ENCODE measurements at places on chromosomes 16 and 17.

GRCh38 chr17:45143767-45144198, 4.5 kb upstream of the HEXIM1 start:
- DNase-seq: no peak

DNA sequence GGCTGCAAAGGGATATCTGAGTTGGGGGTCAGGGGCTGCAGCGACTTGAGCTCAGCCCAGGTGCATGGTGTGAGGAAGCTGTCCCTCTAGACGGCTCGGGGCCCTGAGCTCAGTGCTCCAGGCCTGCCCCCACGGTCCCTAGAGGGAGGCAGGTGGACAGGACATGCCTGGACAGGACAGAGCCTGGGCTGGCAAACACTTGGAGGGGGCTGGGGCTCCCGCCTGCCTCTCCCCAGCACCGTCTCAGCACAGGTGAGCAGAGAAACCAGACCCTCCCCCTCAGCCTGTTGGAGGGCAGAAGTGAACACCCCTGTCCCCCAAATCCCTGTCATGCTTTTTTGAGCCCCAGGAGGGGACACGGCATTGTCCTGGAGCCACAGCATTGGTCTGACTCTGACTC, 11.4 kb upstream of the SLC38A10 start:
- no peak for DNase-seq

DNA sequence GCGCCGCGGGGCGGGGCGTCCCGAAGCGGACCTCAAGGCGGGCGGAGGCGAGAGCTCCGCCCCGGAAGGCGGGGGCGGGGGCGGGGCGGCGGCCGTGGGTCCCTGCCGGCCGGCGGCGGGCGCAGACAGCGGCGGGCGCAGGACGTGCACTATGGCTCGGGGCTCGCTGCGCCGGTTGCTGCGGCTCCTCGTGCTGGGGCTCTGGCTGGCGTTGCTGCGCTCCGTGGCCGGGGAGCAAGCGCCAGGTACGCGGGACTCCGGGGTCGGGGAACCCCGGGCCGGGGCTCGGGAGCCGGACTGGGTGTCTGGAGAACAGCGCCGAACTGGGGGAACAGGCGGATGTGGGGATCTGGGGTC, at the start of gene TNFRSF12A:
Gene TNFRSF12A (plus strand): TSS at position 122 of the 357 bp plus-strand sequence. CDS start 30 bp downstream, at position 152.
- DNase-seq: peak; percentile 68

DNA sequence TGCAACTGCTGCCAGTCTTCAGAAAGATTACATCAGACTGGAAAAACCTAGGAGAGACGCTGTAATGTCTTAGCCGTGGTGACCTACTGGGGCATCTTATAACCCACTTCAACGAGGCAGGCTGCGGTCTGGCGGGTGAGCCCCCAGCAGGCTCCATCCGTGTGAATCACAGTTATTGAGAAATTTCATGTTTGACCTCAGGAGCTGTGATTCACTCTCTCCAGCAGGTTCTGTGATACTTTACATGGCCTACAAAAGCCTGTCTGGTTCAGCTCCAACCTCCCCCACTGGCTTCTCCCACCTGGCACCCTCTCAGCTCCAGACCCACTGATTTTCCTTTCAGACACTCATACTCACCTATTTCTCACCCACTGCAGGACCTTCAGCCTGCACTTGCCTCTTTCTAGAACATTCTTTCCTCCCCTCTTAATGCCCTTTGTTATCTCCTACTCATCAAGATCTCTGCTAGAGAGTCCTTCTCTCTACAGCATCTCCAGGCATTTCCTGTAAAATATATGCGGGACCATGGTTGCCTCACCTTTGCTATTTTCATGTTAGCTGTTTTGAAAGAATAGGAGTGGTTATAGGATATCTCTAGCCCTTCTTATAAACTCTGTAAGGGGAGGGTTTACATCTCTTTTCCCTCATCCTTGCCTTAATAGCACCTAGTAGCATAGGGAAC, 227.9 kb downstream of the MAF start:
- no peak for DNase-seq

GRCh38 chr16:57830890-57831484, 28.7 kb upstream of the KIFC3 start:
- DNase-seq: no peak

DNA sequence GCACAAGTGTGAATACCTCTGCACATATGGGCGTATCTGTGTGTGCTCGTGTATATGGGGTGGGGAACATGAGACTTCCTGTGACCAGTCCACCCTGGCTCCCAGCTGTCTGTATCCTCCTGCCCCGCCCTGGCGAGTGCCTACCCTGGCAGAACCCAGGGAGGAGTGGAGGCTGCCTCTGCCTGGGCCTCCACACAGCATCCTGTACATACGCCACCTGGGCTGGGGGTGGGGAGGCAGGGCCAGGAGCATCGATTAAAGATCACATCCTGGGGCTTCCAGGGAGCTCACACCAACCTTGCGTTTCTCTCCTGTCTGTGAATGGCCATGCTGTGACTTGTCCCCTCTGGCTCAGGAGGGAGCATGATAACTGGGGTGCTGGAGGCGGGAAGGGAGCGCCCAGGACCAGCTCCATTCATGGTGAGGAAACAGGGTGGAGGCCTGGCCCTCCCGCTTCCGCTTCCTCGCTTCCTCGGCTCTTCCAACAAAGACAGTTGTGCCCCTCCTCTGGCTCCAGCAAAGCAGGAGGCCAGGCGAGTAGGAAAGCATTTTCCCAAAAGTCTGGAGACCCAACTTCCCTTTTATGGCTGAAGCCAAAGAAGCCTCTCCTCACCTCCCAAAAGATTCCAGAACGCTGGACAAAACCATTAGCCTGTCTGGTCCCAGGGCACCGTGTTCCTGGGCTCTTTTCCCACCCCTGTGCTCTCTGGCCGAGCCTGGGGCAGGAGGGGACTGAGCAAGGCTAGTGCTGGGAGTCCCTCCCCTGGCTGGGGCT, 22.9 kb downstream of the ADAM11 start:
- no peak for DNase-seq

DNA sequence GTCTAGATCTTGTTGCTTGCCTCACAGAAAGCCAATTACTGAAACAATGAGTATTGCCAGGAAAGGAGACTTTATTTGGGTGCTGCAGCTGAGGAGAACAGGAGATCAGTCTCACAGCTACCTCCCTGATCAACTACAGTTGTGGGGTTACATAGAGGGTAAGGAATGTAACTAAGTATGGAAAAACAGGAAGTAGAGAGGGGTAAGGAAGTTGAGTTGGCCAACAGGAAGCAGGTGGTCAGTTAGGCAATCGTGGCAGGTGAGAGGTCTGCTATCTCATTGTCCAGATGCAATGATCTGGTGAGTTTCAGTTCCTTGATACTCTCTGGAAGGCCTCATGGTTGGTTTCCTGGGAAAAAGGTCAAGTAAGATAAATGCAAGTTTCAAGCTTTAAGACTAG, 333.1 kb upstream of the GOT2 start:
- no peak for DNase-seq

DNA sequence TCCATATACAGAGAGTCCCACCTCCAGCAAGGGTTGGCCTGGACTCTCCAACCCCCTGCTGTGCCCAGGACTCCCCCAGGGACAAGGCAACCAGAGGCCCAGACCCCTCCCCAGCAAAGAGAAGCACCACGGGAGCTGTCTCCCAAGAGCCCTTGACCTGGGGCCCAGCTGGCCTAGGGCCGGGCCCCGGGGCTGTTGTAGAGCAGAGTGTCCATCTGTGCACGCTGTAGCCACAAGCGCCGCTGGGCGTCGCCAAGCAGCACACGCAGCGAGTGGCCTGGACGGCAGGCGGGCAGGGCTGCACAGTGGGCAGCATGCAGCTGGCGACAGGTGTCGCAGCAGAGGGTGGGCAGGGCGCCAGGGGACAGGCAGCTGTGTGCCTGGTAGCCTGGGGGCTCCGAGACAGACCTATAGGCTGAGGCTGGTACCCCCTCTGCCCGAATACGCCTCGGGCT, 4.3 kb downstream of the SPATA2L start:
- peak; percentile 78 for DNase-seq

GRCh38 chr16:56637814-56638750, at the start of gene MT1A:
Gene MT1A, plus strand, starts transcription at chr16:56638666. Its CDS starts 73 bp downstream, at chr16:56638739.
- DNase-seq: no peak

DNA sequence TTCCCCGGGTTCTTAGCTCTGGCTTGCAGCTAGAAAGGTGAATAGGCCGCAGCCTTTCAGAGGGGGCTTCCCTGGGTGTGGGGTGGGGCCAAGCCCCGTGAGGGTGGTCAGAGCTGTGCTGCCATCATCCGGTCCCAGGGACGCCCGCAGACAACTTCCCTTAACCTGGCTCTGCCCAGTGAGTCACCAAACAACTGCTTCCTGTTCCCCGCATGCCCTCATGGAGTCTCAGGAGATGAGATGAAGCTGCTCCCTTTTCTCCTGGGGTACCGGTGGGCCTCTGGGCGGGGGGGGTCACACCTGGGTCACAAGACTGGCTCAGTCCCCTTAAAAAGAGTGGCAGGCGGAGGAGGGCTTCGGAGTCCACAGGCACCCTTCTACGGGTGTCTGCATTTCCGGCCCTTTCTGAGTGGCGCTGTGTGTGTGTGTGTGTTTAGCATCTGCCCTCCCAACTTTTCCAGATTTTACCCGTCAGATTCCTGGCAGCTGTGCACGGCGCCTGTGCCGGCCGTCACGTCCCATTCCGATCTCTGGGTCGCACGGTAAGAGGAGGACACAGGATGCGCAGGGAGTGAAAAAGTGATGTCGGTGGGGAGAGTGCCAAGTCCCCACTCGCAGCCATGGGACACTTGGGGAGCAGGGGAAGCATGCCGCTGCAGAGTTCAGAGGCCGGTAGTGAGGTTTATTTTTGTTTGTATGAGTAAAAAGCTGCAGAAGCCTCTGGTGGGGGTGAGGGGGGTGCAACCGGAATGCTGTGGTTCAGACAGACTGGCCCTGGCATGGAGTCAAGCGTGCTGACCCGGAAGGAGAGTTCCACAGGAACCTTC, 16.8 kb downstream of the HIC1 start:
- DNase-seq: no peak

- DNase-seq: no peak
Measured at GRCh38 chr16:52439171-52439701, 107.7 kb downstream of the TOX3 start.

- DNase-seq: peak; percentile 80
Measured at GRCh38 chr17:7561589-7562207, at the start of gene SENP3. Gene SENP3, plus strand, starts transcription at chr17:7561919. Its CDS starts 1,158 bp downstream, at chr17:7563077.

- DNase-seq: no peak
Measured at GRCh38 chr17:80419255-80419654, 4.3 kb downstream of the ENDOV start.

DNA sequence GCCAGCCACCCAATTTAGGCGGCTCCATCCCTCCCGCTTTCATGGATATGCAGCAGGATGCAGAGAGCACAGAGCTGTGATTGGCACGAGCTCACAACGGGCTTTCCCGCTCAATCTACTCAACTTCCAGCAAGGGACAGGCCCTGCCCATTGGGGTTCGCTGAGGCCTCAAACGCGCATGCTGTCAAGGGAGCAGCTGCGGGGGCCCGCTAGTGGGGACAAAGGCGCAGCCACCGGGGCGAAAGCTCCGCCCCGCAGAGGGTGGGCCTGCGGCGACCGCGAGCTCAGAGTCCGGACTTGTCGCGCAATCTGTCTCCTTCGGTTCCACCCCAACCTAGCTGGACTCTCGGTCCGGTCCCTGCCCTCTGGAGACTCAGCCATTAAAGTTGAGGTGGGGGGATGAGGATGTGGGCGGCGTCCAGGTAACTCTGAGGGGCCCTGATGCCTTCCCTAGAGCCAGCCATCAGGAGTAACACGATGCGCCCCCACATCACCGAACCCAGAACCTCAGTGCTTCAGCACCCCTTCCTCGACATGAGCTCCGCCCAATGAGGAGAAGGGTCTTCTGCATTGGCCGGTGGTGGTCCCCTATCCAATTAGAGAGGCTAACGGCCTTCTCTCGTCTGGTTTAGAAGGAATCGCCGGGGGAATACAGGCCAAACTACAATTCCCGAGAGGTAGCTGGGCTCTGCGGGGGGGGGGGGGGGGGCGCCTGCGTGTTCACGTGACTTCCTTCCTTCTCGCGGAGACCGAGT, 489 bp upstream of the NFATC3 start:
- DNase-seq: peak; percentile 89

DNA sequence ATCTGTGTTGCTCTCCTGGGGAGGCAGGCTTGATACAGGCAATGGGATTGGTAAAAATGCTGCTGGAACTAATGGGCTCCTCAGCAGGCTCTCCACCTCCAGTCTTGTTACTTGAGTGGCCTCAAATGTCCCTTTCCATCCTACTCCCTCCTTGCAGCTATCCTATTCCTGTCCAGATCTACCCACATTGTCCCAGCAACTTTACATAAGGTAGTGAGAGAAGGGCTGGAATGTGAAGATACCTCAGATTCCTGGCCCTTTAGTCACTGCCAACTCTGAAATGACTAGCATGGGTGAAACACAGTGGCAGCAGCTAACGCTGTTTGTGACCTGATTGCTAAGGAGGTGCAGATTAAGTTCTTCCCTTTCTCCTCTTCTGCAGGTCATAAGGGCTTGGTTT, 210.1 kb upstream of the HS3ST4 start:
- no peak for DNase-seq

DNA sequence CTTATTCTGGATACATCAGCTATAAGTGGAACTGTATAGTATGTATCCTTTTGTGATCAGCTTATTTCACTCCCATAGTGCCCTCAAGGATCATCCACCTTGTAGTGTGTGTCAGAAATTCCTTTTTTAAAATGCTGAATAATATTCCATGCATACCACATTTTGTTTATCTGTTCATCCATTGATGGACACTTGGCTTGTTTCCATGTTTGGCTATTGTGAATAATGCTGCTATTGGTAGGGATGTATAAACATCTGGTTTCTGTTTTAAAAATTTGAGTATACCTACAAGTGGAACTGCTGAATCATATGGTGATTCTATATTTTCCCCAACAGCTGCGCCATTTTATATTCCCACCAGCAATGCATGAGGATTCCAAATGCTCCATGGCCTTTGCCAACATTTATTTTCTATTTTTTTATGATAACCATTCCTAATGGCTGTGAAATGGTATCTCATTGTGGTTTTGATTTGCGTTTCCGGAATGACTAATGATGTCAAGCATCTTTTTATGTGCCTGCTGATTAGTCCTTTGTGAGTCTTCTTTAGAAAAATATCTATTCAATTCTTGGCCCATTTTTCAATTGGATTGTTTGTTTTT, 11.6 kb downstream of the RCVRN start:
- no peak for DNase-seq

DNA sequence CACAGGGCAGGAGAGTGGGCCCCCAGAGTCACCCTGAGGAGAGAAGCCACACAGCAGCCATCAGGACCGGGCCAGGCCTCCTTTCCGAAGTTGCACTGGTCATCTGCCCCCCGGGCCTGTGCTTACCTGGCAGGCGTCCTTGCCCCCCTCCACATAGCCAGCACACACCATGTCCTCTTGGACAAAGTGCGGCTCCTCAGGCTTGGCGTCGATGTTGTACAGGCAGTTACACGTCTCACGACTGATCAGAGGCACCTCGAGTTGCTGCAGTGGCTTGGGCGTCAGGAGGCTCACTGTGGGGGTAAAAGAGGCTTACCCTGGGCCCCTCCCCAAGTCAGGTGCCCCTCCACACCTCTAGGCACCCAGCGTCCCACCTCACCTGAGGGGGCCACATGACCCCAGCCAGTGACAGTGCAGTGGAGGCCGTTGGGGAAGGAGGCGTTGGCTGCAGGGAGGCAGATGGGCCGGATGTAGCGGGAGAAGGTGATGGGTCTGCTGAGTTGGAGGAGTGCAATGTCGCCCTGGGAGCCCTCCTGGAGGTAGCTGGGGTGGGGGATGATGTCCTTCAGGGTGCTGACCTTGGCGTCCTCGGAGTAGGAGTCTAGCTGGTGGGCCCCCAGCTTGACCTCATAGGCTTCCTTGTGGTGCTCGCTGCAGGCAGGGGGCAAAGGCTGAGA, 3.1 kb downstream of the PRSS8 start:
- no peak for DNase-seq

GRCh38 chr16:23269248-23269953, 32.7 kb upstream of the SCNN1B start:
- no peak for DNase-seq

All from NCI-H2081 (cell line).